HT-29 (cell line): ENCODE measurements at places on chromosomes 11 and 22. TPM values are rescaled to one million over a fixed set of nuclear protein-coding genes. Genes with fewer than 3 reads are reported as not detected.

- no peak for DNase-seq
These were observed 39.3 kb upstream of the PANX1 start for GRCh38 chr11:94089341-94089740.

- no peak for DNase-seq
These were observed 344.4 kb upstream of the CADM1 start for GRCh38 chr11:115848611-115849010.

DNA sequence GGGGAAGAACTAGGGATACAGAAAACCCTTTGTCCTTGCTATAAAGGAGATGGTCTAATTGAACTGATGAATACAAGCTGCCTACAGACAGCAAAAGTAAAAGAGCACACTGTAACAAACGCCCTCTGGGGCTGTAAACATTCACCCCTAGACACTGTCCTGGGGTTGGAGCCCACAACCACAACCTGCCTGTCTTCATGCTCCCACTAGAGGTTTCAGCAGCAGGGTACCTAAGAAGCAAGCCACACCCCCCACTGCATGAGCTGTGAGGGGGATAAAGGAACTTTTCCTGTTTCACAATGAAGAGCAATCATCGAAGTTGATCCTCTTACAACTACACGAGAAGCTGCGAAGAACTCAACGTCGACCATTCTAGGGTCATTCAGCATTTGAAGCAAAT lies 90.5 kb upstream of the LUZP2 start:
- no peak for DNase-seq

GRCh38 chr11:33225371-33225770 lies 31.8 kb upstream of the HIPK3 start:
- no peak for DNase-seq

- no peak for DNase-seq
These were observed 2.9 kb downstream of the DENND6B start for GRCh38 chr22:50323900-50324299.

The OR4D5 gene
- total RNA-seq = not detected in 2 replicates

The CARNS1 gene
- 0.70 and 0.76 TPM in 2 replicates for total RNA-seq

The ARHGEF17 gene
- total RNA-seq = 31.9 and 33.1 TPM in 2 replicates
